ENCODE measurements at places on chromosomes 3 and 15. TPM values are rescaled to one million over a fixed set of nuclear protein-coding genes. Genes with fewer than 3 reads are reported as not detected.

The STAC gene
- 2.2 TPM for total RNA-seq

The STRC gene
- total RNA-seq = not detected

The DHX36 gene
- total RNA-seq = 59.9 TPM

The GPR156 gene
- 0.24 TPM for total RNA-seq

The LCTL gene
- not detected for total RNA-seq

The STRIT1 gene
- not detected for total RNA-seq

The NEIL1 gene
- 2.5 TPM for total RNA-seq

The APOD gene
- 1.2 TPM for total RNA-seq

The GNAT1 gene
- total RNA-seq = not detected

The CTSH gene
- 44.0 TPM for total RNA-seq

The EPHA3 gene
- not detected for total RNA-seq

The CORO2B gene
- total RNA-seq = 3.0 TPM

The CEP63 gene
- total RNA-seq = 11.9 TPM

The SLC30A4 gene
- total RNA-seq = 2.2 TPM

The HTR3E gene
- total RNA-seq = not detected

The PTH1R gene
- 1.1 TPM for total RNA-seq

The MCTP2 gene
- not detected for total RNA-seq

The KBTBD13 gene
- total RNA-seq = not detected

The ETV5 gene
- total RNA-seq = 28.2 TPM

The RAB6B gene
- 2.4 TPM for total RNA-seq

The GOLGA6B gene
- total RNA-seq = 0.06 TPM

The PP2D1 gene
- not detected for total RNA-seq

The SMAD3 gene
- total RNA-seq = 96.6 TPM

The ACKR4 gene
- total RNA-seq = not detected

The CLRN1 gene
- total RNA-seq = not detected

The ZKSCAN7 gene
- total RNA-seq = not detected

The PCOLCE2 gene
- 23.6 TPM for total RNA-seq

The NLGN1 gene
- not detected for total RNA-seq

The CYP1A2 gene
- not detected for total RNA-seq

The GPR149 gene
- not detected for total RNA-seq

The SOX2 gene
- 0.37 TPM for total RNA-seq

The ZNF662 gene
- not detected for total RNA-seq

The TM4SF4 gene
- total RNA-seq = 42.5 TPM

The ADAMTSL3 gene
- 0.22 TPM for total RNA-seq

The TTLL13 gene
- 0.14 TPM for total RNA-seq

The ERC2 gene
- not detected for total RNA-seq

The LRRK1 gene
- 18.1 TPM for total RNA-seq

The IL12A gene
- total RNA-seq = 1.5 TPM

The SLC27A2 gene
- total RNA-seq = 32.9 TPM

The IGSF10 gene
- 0.30 TPM for total RNA-seq

The SPINK8 gene
- not detected for total RNA-seq

The GRAMD1C gene
- total RNA-seq = 1.1 TPM

The KIF9 gene
- total RNA-seq = 13.3 TPM

The ACKR2 gene
- total RNA-seq = not detected

The LRRC34 gene
- not detected for total RNA-seq

The CYP8B1 gene
- not detected for total RNA-seq

The SCG5 gene
- total RNA-seq = 2.0 TPM

The KLF15 gene
- 0.73 TPM for total RNA-seq

The RBP2 gene
- not detected for total RNA-seq

The HYAL2 gene
- 25.0 TPM for total RNA-seq

The GNB5 gene
- 50.3 TPM for total RNA-seq

The GAP43 gene
- 0.15 TPM for total RNA-seq
